ENCODE measurements at places on chromosomes 1 and 21.

GRCh38 chr1:66332548-66332901 lies 201.4 kb upstream of the SGIP1 start:
- no peak for DNase-seq

DNA sequence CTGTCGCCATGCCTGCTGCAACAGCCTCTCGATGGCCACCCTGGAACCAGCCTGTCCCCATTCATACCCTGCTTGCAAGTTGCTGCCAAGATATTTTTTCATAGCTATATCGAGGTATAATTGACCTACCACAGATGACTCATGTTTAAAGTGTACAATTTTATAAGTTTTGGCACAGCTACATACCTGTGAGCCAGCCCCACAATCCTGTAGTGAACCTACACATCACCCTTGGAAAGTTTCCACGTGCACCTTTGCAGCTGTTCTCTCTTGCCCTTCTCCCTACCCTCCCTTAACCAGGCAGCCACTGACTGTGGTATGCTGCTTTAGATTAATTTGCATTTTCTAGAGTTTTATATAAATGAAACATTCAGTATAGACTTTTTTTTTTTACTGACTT lies 23.0 kb upstream of the KCNJ6 start:
- no peak for DNase-seq

- no peak for DNase-seq
These were observed 305.5 kb upstream of the DUSP10 start for GRCh38 chr1:222047366-222047765.

- DNase-seq: no peak
These were observed 73.8 kb upstream of the MORC3 start for GRCh38 chr21:36246080-36246631.

GRCh38 chr1:6911974-6912373 lies 126.7 kb downstream of the CAMTA1 start:
- DNase-seq: no peak

GRCh38 chr1:10031461-10031860 lies 1.3 kb upstream of the UBE4B start:
- DNase-seq: no peak

DNA sequence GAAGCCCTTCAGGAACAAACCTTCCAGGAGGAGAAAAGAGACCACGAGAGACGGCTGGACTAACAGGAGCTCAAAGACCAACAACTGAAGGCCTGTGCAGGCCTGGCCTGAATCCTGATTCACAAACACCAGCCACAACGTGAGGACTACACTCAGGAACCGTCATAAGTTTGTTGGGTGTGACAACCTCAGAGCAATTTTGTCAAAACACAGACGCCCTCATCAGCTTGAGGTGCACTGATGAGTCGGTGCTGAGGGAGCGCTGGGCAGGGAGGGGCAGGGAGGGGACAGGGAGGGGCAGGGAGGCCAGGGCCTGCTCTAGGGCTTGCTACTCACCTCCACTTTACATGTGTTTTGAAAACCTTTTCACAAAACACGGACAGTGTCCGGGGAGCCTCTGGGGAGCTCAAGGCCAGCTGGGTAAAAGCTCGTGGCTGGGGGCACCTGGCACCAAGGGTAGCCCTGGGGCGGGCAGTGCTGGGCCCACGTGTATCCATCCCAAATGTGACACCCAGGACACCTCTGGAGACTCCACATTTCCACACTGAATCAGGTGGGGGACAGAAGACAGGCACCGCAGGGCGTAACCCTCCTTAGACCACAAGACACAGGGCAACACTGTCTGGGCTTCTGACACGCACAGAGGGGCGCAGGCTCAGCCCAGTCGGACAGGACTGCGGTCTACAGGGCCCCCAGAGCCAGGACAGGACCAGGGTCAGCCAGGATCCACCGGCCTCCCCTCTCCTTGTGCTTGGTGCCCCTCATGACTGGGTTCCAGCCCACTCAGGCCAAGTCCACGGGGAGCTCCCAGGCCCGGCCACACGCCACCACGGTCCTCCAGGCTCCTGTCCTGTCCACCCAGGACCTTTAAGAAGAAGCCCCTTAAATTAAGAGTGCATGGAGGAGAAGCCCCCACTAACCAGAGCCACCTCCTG lies 16.5 kb downstream of the LSS start:
- DNase-seq: no peak

DNA sequence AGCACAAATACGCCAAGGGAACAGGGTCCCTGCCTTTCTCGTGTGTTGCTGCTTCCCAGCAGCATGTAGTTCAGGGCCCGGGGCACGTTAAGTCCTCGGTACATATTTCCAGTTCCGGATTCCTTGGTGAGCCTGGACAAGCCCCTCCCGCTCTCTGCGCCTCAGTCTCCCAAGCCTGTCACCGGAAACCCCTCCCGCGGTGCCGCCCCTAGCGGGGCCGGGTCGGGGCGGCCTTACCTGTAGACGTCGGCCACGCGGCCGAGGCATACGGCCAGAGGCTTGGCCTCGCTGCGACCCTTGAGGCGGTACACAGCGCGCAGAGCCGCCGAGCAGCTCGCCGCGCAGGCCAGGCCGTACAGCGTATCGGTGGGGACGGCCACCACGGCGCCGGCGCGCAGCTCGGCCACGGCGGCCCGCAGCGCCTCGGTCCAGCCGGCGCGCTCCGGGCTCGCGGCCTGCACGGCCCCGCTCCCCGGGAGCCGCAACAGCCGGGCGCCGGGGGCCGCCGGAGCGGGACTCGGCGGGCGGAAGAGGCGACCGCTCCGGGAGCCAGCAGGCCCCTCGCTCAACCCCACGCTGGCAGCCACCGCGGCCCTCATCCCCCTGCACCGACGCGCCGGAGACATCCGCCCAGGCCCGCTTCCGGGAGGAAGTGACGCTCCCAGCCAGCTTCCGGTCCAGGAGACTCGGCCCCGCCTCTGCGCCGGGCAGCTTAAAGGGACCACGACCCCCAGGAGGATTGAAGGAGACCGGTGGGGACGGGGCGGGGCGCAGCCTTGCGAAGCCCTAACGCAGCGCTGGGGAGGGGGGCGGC lies at the start of the genes C1orf122 and YRDC:
Gene C1orf122 (plus strand): TSS at position 236 of the 814 bp plus-strand sequence. CDS start 615 bp downstream, outside the sequence.
Gene YRDC (minus strand): TSS at position 654 of the 814 bp plus-strand sequence. CDS start 28 bp downstream, at position 626.
- DNase-seq: peak; percentile 82

- no peak for DNase-seq
These were observed 4.8 kb upstream of the AMPD1 start for GRCh38 chr1:114700036-114700600.

DNA sequence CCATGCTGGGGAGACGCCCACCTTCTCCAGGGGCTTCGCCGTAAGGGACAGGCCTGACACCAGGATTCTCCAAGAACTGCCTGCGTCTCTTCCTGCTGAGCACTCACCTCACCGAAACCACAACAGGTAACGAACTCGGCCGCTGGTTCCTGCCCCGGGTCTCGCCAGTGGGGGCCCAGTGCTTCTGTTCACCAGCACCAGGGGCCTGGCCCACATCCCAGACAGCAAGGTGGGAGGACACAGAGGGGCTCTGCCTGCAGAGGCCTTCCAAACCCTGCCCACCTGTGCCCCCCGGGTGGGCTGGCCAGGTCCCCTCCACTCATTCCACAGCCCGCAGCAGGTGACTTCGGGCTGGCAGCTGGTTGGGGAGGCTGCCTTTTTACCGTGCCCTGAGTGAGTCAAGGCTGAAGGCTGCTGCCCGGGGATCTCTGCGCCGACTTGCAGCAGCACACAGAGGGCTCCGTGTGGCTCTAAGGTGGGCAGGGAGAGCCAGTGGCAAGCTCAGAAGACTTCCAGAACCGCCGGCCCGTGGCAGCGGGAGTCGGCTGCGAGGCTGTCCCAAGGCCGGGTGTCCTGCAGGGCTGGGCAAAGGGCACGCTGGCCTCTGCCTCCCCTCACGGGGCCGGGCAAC lies 14.7 kb upstream of the COL18A1 start:
- DNase-seq: no peak

DNA sequence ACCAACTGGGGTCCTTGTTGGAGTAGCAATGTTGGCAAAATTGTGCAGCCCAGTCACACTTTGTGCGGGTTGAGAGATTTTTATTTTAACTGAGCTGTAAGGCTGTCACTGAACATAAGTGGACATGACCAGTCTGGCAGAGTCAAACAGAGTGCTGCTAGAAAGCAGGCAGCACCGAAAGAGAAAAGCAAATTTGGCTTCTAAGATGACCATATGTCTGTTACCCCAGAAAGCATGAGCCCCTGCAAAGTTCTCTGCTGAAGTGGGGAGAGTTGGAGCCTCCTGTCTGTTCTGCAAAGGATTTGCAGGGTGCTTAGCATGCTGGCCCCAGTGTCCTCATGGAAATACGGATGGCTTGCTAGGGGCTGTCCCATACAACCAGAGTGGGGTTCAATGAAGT lies 220.4 kb downstream of the PBX1 start:
- no peak for DNase-seq

DNA sequence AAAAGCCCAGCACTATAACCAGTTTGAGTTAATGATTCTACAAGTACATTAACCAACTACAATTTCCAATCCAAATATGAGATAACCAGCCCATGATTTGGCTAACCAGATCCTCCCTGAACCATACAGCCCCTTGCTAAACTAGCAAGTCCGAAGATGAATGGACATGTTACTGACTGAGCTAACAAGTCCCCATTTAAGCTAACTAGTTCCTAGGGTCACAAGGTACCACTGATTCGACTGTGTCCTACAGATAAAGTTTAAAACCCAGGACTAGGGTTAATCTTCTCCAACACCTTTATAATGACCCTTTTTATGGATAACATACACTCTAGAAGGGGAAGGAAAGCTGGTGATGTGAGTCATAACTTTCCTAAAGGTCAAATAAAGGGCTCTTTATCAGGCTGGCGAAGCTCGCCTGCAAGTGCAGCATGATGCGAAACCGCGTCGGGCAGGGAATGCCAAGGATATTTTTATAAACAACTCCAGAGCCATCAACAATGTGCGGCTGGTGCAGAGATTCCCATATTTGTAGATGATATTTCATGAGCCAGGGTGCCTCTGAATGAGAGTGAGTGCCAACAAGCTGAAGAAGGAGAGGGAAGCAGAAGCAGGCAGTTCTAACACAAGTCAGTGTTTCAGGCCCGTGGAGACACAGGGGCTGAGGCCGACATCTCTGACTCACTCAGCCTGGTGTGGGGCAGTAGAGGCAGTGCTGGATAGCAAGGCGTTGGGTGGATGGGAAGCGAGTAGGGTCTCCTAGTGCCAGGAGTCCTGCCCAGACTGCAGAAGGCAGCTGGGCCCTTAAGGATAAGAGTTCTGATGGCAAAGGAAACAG lies 75.6 kb upstream of the ROR1 start:
- no peak for DNase-seq

GRCh38 chr1:199472018-199472417 lies 555.5 kb upstream of the NR5A2 start:
- DNase-seq: no peak

- DNase-seq: no peak
These were observed 22.8 kb downstream of the TMCO4 start for GRCh38 chr1:19776933-19777332.

- DNase-seq: no peak
These were observed 194.3 kb upstream of the CAMK1G start for GRCh38 chr1:209389258-209389657.

DNA sequence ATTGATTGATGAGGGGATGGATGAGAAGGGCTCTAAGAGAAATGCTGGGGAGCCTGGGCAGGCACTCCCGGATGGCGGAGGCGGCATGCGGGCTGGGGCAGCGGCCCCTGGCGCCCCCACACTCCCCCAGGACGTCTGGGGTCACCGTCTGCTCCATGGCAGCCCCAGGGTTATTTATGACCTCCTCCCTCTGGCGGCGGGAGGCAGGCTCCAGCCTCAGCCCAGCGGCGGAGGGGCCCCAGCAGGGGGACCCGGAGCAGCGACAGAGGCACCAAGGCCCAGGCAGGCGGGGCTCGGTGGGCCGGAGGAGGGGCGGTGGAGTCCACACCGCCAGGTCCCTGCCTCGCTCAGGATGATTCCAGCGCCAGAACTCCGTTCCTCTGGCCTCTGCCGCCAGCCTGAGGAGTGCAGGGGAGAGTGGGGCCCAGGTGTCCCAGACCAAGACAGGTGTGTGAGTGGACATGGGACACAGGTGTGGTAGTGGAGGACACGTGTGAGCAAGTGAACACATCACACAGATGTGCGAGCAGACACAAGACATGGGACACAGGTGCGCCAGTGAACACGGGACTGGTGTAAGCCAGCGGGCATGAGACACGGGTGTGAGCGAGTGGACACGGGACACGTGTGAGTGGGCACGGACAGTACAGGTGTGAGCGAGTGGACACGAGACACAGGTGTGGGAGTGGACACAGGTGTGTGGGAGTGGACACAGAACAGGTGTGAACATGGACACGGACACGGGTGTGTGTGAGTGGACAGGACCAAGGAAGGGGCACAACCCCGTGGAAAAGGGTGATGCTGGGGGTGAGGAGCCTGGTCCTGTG lies 2.5 kb upstream of the SAMD11 start:
- no peak for DNase-seq

DNA sequence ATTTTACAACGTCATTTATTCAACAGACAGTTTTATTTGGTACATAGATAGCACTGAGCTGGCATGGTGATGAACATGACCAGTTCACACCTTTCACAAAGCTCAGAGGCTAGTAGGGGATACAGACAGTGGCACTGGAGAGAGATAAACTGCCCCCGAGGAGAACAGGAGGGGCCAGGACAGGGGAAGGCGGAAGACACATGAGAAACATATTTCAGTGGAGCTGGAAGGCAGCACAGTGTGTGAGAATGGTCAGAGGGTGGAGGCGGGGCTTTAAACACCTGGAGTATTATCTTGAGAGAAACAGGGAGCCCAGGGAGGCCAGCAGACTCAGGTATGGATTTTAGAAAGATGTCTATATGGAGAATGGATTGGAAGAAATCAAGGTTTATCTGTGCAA lies 49.5 kb downstream of the CHML start:
- DNase-seq: no peak

- DNase-seq: no peak
These were observed 92.9 kb upstream of the FGGY start for GRCh38 chr1:59204001-59204400.

DNA sequence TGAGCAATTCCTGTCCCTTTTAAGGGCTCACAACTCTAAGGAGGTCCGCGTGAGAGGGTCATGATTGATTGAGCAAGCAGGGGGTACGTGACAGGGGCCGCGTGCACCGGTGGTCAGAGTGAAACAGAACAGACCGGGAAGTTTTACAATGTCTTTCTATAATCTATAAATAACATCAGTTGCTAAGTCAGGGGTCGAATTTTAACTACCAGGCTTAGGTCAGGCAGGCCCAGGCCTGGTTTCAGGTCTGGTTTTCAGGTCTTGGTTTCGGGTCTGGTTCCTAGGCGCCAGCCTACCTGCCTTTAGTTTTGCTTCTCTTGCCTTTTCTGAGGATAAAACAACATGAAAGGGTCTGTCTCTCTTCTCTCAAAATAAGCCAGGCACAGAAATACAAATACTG lies 476.0 kb upstream of the CAMK1G start:
- DNase-seq: no peak

GRCh38 chr1:230850547-230850946 lies 17.8 kb downstream of the C1orf198 start:
- no peak for DNase-seq
